ENCODE measurements at places on chromosomes 16 and 17.

GRCh38 chr16:70522216-70523075 is 908 bp downstream of the COG4 start:
- DNase-seq, result no peak

GRCh38 chr16:8047736-8048135 is 542.6 kb downstream of the TMEM114 start:
- DNase-seq, result no peak

GRCh38 chr16:50121278-50121677 is 31.8 kb upstream of the TENT4B start:
- no peak for DNase-seq

DNA sequence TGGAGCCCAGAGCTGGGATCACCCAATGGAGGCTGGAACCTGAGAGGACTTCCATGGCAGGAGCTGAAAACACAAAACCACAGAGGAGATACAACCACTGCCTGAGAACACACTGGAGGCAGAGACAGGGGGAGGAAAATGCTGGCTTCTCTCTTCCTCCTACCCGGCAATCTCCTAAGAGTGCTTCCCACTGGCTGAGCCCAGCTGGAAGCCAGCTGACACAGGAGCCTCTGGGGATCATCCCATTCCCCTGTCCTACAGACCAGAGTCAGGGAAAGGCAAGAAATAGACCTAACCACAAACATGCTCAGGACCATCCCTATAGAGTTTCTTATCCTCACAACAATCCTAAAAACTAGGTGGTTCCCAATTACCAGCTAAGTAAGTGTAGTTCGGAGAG is 112.4 kb upstream of the CDH5 start:
- no peak for DNase-seq

- no peak for DNase-seq
These were observed 13.2 kb downstream of the UTP4 start for GRCh38 chr16:69145658-69146057.

- no peak for DNase-seq
These were observed 13.2 kb downstream of the PRKCB start for GRCh38 chr16:23848958-23849357.

- DNase-seq, result peak; percentile 54
These were observed 10.0 kb downstream of the GPR179 start for GRCh38 chr17:38333635-38334295.

GRCh38 chr16:31697744-31698125 is 170.0 kb downstream of the AHSP start:
- DNase-seq, result no peak

GRCh38 chr16:30443631-30444030 is 2.0 kb downstream of the SEPHS2 start:
- DNase-seq, result no peak

DNA sequence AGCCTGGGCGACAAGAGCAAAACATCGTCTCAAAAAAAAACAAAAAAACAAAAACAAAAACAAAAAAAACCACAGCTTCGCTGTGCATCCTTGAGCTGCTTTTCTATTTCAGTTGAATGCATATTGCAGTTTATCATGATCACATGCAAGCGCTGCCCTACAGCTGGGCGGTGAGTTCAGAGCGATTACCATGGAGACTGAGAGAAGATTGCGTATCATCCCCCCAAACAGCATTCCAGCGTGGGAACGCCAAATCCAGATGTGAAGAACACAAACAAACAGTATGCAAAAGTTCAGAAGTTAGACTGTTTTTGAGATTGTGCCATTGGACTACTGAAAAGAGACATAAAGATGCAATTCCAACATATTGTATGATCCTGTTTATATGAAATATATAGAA is 15.1 kb upstream of the SLC52A1 start:
- DNase-seq, result no peak

- DNase-seq, result no peak
These were observed 13.4 kb downstream of the SNX20 start for GRCh38 chr16:50667497-50668367.

- DNase-seq, result peak; percentile 20
These were observed 42.2 kb upstream of the ALOX12 start for GRCh38 chr17:6953689-6954088.

GRCh38 chr16:27417047-27417671 is 15.2 kb downstream of the IL21R start:
- no peak for DNase-seq

DNA sequence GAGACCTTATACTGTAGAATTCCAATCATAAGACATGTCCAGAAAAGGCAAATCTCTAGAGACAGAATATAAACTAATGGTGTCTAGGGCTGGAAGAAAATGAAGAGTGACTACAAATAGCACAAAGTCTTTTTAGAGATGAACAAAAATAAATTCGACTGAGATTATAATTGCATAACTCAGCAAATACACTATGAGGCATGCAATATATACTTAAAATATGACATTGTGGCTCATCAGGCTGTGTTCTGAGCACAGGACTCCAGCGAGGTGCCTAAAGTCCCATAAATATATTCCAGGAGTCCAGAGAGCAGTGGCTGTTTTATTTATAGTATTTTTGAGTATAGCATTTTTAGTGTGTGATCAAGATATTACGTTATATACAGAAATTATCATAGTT is 13.1 kb upstream of the ZNF267 start:
- DNase-seq, result no peak

GRCh38 chr16:58264961-58265479 is 29.8 kb downstream of the PRSS54 start:
- DNase-seq, result peak; percentile 86

GRCh38 chr16:72482695-72483094 is 310.7 kb upstream of the PMFBP1 start:
- DNase-seq, result no peak

DNA sequence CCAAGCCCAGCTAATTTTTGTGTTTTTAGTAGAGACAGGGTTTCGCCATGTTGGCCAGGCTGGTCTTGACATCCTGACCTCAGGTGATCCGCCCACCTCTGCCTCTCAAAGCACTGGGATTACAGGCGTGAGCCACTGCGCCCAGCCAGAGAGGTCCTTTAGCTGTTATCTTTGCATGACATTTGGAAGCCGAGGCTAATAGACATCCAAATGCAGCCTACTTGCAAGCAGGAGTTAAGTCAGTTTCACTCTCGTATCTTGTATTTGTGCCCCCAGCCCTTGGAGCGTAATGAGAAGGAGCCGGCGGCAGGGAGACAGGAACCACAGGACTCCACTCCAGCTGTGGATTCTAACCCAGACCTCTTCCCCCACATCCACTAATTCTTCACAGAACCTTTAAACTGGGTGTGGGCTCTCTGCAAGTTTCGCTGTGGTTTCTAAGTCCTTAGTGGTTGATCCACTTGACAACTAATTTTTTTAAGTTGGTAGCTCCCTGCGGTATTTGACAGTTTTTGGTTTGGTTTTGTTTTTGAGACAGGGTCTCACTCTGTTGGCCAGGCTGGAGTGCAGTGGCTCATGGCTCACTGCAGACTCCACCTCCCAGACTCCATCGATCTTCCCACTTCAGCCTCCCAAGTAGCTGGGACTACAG is 3.1 kb upstream of the CYTH1 start:
- DNase-seq, result no peak

DNA sequence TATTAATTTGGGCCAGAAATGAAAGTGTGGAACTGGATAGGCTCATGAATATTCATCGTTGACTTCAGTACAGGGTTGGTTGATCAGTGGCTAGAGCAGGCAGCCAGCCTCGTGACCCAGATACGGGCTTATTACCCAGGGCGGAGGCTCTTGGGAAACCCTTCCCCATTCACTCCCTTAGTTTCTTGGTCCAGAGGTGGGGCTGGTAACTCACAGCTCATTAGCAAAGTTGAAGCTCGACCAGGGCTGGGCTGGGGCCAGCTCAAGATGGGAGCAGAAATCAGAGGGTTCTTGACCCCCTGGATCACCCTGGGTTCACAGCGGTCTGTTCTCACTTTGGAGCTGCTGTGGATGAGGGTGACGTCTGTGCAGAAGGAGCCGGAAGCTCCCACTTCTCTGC is 44.6 kb upstream of the GSE1 start:
- no peak for DNase-seq

DNA sequence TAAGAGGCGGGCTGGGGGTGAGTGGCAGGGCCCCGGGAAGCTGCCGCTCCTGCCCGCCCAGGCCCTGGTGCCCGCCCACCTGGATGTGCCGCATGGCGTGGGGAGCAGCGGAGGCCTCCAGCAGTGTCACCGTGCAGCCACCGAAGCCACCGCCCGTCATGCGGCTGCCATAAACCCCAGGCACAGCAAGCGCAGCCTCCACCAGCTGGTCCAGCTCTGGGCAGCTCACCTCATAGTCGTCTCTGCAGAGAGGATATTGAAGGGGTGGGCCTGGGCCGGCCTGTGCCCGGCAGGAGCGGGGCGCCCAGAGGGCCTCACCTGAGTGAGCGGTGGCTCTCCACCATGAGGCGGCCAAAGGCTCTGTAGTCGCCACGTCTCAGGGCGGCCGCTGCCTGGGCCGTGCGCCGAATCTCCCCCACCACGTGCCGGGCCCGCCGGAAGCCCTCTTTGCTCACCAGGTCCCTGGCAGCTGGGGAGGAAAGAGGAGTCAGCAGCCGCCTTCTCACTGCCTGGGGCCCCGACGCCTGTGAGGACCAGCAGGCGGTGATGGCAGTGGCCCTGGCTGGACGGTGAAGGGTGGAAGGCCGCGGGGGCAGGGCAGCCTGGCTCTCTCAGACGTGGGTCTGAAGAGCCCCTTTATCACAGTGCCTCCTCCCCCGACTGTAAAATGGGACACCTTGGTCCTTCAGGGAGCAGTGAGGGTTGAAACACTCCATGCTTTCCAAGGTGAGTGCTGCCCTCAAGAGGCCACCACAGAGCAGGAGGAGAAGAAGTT is 6.7 kb downstream of the GALK1 start:
- no peak for DNase-seq

DNA sequence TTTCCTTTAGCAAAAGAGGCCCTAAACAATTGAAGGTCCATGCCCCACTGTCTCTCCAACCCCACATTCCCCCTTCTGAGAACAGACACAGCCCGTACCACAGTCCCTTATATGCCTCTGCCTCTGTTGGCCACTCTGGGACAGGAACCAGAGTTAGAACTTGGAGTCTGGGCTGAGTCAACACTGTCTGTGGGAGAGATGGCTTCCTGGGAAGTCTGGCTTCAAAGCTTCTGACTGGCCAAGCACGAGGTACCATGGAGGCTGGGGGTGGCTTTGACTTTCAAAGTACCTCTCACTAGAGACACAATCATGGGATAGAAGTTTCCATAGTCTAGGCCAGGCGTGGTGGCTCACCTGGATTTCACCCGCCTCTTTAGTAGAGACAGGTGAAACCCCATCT is 14.9 kb upstream of the SPOP start:
- no peak for DNase-seq

DNA sequence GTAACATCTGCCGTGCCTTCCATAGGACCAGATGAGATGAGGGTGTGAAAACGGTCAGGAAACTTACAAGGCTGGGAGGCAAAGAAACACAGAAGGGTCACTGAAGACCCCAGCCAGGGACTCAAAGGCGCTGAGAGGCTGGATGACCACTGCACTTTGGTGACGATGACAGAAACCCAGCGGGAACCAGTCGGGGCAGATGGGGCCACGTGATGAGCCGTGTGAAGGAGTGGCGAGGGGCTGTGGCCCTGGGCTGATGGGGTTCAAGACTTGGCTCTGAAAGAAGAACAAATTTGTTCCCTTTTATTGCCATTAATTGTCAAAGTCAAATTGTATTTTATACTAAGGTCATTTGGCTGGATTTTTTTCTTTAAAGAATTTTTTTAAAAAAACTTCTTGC is 28.6 kb upstream of the ATP2C2 start:
- DNase-seq, result no peak

- peak; percentile 51 for DNase-seq
These were observed 62.2 kb downstream of the UTP18 start for GRCh38 chr17:51322390-51323029.

DNA sequence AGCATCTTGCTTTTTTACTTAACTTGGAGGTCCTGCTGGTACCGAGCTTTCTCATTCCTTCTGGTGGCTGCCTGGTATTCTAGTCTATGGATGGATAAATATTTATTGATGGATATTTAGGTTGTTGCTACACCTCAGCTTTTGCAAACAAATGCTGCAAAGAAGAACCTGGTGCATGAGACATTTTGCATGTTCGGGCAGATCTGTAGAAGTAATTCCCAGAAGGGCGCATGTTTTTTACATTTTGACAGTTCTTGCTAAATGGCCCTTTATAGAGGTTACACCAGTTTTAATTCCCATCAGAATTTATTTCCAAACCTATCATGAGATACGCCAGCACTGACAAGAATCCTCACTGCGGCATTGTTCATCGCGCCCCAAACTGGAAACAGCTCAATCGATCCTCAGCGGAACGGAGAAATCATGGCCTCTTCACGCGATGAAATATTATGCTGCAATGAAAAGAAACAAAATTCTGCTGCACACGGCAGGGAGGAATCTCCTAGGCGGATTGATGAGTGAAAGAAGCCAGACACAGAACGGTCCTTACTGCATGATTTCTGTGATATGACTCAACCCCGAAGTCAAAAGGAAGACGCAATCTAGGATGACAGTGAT is 68.0 kb upstream of the CREBBP start:
- no peak for DNase-seq

DNA sequence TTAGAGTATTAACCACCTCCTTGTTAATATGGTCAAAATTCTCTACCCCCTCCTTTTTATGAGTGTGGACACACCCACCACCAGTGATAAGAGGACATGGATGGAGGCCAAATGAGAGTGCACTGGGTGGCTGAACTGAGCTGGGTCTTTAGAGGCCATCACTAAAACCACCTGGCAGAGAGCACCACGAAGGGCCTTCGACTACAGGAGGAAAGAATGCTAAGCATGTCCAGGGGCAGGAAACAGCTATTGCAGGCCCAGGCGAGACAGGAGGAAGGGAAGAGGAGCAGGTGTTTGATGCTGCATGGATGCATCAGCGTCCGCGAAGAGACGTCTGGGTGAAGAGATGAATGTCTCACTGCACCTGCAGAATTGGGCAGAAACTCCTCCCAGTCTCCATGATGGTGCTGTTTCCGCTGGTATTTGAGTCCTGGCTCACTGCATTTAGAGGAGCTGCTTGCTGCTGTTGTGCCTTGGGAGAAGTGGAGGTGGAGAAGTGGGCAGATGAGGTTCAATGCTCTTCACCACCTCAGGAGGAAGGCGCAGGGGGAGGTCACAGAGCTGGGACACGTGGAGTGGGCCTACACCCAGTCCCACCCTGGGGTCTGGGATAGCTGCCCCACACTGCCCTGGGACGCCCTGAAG is 33.2 kb downstream of the SPHK1 start:
- no peak for DNase-seq

GRCh38 chr17:75625813-75626486 is 7.3 kb upstream of the SMIM5 start:
- peak; percentile 24 for DNase-seq

DNA sequence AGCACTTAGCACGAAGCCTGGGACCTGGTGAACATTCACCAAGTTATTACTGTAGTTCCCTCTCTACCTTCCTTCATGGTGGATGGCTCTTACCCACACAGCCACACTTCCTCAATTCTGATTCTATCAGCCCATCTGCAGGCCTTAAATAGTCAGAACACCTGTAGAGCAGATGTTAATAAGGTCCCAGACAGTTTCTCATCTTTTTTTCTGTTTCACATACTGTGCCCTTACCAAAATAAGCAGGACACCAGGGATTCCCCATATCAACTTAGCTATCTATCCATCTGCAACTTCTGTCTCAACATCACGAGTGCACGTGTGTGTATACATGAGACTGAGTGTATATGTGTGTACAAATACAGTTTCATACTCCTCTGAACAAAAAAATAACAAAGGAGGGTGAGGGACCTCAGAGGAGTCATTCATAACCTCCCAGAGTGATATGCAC is 2.8 kb downstream of the RECQL5 start:
- DNase-seq, result no peak

GRCh38 chr16:5336941-5337340 is 239.3 kb upstream of the EEF2KMT start:
- DNase-seq, result no peak

Measured in MCF 10A (cell line).